SK-N-SH (cell line): ENCODE measurements at places on chromosomes 3 and 15.

DNA sequence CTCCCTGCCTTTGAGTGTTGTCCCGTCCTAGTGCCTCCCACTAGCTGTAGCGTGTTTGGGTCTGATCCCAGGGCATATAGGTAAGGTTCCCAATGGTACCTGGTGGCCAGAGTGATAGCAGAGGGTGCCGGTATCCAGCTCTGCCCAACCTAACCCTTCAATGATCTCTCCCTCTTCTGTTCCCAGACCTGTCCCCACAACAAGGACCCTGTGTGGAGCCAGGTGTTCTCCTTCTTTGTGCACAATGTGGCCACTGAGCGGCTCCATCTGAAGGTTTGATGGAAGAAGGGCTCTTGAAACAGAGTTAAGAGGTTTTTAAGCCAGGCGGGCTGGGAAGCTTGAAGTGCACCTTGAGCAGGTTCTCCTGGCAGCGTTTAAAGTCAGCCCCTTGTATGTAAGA is 35.5 kb downstream of the ESYT3 start:
- no peak for DNase-seq

- DNase-seq, result peak; percentile 85
Measured at GRCh38 chr3:71753701-71754609, at the start of gene GPR27. TSS of gene GPR27 (plus strand) at chr3:71753855. CDS start at chr3:71754050, 195 bp downstream.

DNA sequence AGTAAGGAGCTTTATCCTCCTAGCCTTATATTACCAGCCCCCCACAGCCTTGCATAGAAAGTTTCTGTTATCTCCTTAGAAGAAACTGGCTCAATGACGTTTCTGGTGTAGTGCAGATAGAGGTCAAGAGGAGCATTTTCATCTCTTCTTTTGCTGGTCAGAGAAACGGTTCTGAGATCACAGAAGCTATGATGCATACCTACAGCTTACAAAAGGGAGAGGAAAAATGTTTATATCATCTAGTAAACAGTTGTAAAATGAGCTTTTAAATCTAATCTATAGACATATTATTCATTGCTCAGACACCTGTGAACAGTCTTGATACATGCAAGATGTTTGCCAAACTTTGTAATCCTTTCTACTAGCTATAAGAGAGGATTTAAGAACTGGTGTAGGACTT is 68.0 kb downstream of the GMPS start:
- DNase-seq, result no peak

DNA sequence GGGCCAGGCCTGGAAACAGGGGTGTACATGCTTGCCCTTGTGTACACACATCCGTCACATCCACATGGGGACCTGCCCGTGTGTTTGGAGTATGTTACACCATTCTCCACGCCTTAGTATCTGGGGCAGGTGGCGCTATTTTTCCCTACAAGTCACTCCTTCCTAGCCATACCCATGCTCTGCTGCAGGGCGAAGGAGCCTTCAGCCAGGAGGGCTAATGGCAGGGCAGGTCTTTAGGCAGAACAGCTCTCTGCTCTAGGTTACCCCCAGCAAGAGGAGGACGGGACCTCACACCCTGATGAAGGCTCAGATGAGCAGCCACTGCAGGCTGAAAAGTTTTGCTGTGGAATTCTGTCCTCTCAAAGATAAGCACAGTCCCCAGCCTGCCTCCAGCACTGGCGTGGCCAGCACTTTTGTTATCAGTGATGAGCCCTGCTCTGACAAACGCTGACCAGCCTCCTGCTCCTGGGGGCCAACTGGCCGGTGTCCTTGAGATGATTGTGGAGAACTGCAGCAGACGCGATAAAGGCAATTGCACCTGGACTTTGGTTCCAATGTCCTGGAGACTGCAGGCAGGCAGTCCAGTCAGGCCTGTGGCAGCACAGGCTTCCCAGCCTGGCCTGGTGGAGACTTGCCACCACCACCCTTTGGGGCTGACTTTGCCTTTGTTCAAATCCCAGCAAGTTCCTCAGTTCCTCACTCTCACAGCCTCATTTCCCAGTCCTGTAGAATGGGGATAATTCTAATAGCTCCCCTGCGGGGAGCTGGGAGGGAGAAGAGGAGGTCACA is 19.8 kb upstream of the PIGZ start:
- DNase-seq, result peak; percentile 58

DNA sequence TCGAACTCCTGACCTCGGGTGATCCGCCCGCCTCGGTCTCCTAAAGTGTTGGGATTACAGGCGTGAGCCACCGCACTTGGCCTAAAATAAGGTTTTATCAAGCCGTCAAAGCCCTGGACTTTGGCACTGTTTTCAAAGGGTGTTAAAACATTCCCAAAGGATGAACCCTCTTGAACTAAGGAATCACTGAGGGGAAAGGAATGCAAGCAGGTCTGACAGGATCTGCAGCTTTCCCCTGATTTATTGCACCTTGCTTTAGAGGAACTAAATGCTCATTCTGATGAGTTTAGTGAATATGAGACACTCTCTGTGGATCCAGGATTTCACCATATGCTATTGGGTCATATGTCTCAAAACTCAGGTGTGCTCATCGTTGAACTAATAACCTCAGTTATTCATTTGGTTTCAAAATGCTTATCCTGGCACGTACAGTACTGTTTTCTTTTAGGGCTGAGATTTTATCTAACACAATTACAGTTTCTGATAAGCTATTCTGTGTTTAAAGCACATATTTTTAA is 63.0 kb upstream of the TSC22D2 start:
- DNase-seq, result no peak
